Airway epithelial cell (primary cell): ENCODE measurements at places on chromosomes 1 and 21. TPM values are rescaled to one million over a fixed set of nuclear protein-coding genes. Genes with fewer than 3 reads are reported as not detected.

TSACC gene
- 2.4 TPM in 1 of 2 replicates, not detected in the other for total RNA-seq

SNX7 gene
- 22.2 and 30.9 TPM in 2 replicates for total RNA-seq

HSD3B1 gene
- not detected in 2 replicates for total RNA-seq

CNKSR1 gene
- total RNA-seq, result 16.8 and 31.6 TPM in 2 replicates

PLA2G2F gene
- not detected in 2 replicates for total RNA-seq

DTL gene
- 10.6 and 15.2 TPM in 2 replicates for total RNA-seq

EFNA1 gene
- 26.1 and 41.9 TPM in 2 replicates for total RNA-seq

KMO gene
- total RNA-seq, result not detected in 2 replicates

IVL gene
- 46.3 and 60.1 TPM in 2 replicates for total RNA-seq

AADACL4 gene
- total RNA-seq, result not detected in 2 replicates

B3GALT5 gene
- total RNA-seq, result under 0.01 TPM in 1 of 2 replicates, not detected in the other

CDA gene
- 18.5 and 22.1 TPM in 2 replicates for total RNA-seq

LAMB3 gene
- total RNA-seq, result 652 and 749 TPM in 2 replicates

DHRS3 gene
- total RNA-seq, result 18.2 and 27.4 TPM in 2 replicates

CD5L gene
- total RNA-seq, result not detected in 2 replicates

TRAF3IP3 gene
- total RNA-seq, result not detected in 2 replicates

SH2D1B gene
- total RNA-seq, result not detected in 2 replicates

VSIG8 gene
- total RNA-seq, result 0.05 and 0.21 TPM in 2 replicates

MATN1 gene
- total RNA-seq, result not detected in 2 replicates

IFI16 gene
- total RNA-seq, result 53.6 and 76.5 TPM in 2 replicates

OR2T29 gene
- not detected in 2 replicates for total RNA-seq

AHCTF1 gene
- 15.5 and 24.5 TPM in 2 replicates for total RNA-seq

MROH7 gene
- total RNA-seq, result not detected in 2 replicates

MOV10 gene
- 35.3 and 52.7 TPM in 2 replicates for total RNA-seq

ZNF648 gene
- 0.14 TPM in 1 of 2 replicates, not detected in the other for total RNA-seq

MTOR gene
- 25.2 and 31.5 TPM in 2 replicates for total RNA-seq

CYP4Z1 gene
- total RNA-seq, result not detected in 2 replicates

CTH gene
- total RNA-seq, result 1.3 and 1.6 TPM in 2 replicates

HSD3B2 gene
- not detected in 2 replicates for total RNA-seq

MMEL1 gene
- not detected in 2 replicates for total RNA-seq

FAM72D gene
- 0.33 and 2.0 TPM in 2 replicates for total RNA-seq

LHX8 gene
- total RNA-seq, result not detected in 2 replicates

S100A14 gene
- 1,909 and 2,185 TPM in 2 replicates for total RNA-seq

CASZ1 gene
- 11.8 and 36.1 TPM in 2 replicates for total RNA-seq

GIPC2 gene
- 0.09 and 0.14 TPM in 2 replicates for total RNA-seq

ACTL8 gene
- 0.85 TPM in 1 of 2 replicates, not detected in the other for total RNA-seq

INSRR gene
- total RNA-seq, result not detected in 2 replicates

TMPRSS2 gene
- total RNA-seq, result 1.0 and 1.2 TPM in 2 replicates

TMEM269 gene
- total RNA-seq, result 0.05 and 0.07 TPM in 2 replicates

HNRNPCL4 gene
- total RNA-seq, result not detected in 2 replicates
